ENCODE measurements at places on chromosomes 12 and 14. TPM values are rescaled to one million over a fixed set of nuclear protein-coding genes. Genes with fewer than 3 reads are reported as not detected.
A peak's percentile ranks its signal among the peaks of the same experiment; 100 is the strongest.

- peak; percentile 50 for DNase-seq
These were observed 26.2 kb upstream of the CHPT1 start for GRCh38 chr12:101671157-101671791.

DNA sequence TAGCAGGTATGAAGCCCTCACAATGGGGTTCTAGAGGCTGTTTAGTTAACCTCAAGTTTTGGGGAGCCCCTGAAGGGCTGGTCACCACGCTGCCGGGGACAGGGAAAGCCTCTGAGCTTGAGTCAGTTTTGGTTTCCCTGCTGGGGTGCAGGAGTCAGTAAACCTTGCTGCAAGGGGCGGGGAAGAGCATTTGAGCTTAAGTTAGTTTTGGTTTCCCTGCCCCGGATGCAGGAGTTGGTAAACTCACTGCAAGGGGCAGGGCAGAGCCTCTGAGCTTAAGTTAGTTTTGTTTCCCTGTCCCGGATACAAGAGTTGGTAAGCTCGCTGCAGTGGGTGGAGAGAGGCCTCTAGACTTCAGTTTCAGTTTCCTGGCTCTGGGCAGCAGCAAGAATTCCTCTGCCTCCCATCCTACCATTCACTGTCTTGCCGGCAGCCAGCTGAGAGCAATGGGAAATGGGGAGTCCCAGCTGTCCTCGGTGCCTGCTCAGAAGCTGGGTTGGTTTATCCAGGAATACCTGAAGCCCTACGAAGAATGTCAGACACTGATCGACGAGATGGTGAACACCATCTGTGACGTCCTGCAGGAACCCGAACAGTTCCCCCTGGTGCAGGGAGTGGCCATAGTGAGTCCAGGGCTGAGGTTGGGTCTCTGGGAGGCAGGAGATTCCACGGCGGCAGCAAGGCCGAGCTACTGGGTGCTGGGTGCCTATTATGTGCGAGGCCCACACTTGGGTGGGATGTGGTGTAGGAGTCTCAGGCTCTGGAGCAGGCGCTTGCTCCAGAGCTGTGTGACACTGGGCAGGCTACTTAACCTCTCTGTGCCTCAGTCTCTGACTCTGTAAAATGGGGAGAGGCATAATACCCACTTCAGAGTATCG is at the start of gene OAS2:
Gene OAS2, plus strand, starts transcription at position 357 of the 878 bp plus-strand sequence. Its CDS starts 90 bp downstream, at position 447.
- peak; percentile 78 for DNase-seq

CLEC2D gene
- total RNA-seq = 32.6 TPM

DBX2 gene
- total RNA-seq = 0.73 TPM

- DNase-seq = no peak
These were observed 40.7 kb downstream of the PPFIBP1 start for GRCh38 chr12:27564612-27565213.

- no peak for DNase-seq
These were observed 17.6 kb upstream of the BCL11B start for GRCh38 chr14:99289394-99290189.

NXPH4 gene
- total RNA-seq = not detected

KRT4 gene
- total RNA-seq = 0.81 TPM

- no peak for DNase-seq
These were observed 42.9 kb downstream of the DUSP6 start for GRCh38 chr12:89309440-89309802.

DNA sequence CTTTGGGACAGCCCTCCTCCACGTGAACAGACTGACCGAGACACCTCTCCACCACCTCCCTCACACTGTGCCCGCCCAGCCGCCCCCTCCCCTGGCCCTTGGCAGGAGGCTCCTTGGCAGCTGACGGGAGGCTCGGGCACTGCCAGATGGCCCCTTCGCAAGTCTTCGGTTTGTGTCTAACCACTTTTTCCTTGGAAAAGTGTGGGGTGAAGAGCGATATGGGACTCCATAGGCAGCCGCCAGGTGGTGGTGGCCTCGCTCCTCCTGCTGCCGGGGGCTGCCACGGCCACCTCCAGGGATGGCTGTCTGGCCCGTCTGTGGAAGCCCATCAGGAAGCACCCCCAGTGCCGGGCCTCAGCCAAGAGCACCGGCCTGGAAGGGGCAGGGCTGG is 58.7 kb downstream of the LRCOL1 start:
- DNase-seq = no peak

KRT73 gene
- total RNA-seq = not detected

DNA sequence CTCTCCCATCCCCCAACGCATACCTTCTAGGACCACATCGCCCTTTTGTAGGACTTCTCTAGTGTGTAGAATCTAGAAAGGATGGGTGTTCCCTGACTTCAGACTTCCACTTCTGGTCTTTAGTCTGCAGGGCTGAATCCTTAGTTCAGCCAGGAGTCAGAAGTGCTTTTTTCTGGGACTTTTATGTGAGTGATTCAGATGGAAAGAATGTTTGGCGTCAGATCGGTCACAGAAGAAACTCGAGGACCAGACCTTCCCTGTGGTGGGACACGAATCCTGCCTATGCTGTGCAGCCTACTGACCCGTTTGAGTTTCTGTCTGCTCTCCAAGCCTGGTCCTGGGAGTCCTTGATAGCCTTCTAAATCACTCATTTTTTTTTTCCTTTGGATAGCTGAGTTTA is 165.4 kb upstream of the SSTR1 start:
- DNase-seq = peak; percentile 44

DNA sequence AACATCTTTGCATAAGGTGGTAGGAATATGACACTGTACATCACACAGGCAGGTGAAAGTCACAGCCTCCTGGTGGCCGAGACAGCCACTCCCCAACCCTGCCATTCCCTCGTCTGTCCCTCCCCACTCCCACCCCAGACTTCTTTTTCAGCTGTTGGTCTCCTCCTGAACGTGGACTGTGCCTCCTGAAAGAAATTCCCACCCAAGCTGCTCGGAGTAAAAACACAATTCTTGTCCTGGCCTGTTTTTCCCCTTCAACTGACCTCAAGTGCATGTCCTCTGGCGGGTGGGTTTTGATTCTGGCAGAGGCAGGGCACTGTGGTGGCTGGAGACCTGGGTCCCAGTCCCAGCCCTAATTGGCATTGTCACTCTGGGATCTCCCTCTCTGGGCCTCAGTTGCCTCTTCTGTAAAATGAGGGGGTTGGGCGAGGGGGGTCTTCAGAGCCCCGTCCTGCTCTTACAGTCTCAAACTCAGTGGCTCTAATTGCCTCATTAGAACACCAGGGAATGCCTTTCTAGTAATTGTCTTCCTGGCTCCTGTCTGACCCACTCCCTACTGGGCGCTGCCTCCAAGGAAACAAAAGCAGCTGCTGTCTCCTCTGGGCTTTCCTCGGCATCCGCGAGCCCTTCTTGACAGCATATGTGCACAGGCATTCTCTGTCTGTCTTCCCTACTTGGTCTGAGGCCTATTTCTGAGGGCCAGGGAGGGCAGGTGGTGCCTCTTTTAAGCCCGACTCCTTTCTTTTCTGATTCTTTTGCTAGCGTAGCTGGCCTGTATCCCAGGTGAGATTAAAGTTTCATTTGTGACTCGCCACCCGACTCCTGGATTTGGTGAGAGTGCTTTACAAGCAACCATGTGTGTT is 186.6 kb upstream of the RMST start:
- no peak for DNase-seq

DNA sequence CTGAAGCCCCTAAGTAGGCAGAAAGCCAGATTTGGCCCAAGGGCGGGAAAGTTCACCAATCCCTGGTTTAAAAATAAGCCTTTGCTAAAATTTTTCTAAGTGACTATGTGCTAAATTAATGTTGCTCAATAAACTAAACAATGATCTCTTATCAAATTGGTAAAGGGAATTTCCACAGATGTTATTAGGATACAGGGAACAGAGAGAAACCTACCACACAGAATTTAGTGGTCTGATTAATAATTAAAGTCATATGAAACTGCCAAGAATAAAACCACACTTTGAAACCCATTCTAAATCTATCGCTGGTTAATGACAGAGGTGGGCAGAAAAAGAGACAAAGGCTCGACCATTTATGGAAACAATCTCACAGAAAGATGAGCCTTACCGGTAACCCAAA is 22.0 kb downstream of the ANAPC5 start:
- no peak for DNase-seq

- DNase-seq = no peak
These were observed 13.1 kb downstream of the CBX5 start for GRCh38 chr12:54266852-54267251.

DNA sequence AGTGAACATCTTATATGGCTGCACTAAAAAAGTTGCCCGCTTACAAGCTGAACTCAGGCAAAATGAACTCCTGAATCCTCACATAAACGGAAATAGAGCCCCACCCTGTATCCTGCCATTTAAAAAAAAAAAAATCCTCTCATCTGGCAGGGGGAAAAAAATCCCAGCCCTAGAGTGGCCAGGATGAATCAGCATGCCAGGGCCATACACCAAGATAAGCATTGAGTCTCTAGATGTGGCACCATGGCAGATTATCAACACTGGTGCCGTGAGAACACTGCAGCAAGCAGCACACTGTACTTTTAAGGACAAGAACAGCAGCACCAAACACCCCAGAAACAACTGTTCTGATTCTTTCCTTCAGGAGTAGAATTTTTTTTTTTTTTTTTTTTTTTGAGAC is 65.5 kb downstream of the RASSF3 start:
- no peak for DNase-seq

- no peak for DNase-seq
These were observed 195.2 kb upstream of the PRMT8 start for GRCh38 chr12:3295646-3296408.

ITPR2 gene
- 35.2 TPM for total RNA-seq

CD69 gene
- total RNA-seq = 10.7 TPM

DNA sequence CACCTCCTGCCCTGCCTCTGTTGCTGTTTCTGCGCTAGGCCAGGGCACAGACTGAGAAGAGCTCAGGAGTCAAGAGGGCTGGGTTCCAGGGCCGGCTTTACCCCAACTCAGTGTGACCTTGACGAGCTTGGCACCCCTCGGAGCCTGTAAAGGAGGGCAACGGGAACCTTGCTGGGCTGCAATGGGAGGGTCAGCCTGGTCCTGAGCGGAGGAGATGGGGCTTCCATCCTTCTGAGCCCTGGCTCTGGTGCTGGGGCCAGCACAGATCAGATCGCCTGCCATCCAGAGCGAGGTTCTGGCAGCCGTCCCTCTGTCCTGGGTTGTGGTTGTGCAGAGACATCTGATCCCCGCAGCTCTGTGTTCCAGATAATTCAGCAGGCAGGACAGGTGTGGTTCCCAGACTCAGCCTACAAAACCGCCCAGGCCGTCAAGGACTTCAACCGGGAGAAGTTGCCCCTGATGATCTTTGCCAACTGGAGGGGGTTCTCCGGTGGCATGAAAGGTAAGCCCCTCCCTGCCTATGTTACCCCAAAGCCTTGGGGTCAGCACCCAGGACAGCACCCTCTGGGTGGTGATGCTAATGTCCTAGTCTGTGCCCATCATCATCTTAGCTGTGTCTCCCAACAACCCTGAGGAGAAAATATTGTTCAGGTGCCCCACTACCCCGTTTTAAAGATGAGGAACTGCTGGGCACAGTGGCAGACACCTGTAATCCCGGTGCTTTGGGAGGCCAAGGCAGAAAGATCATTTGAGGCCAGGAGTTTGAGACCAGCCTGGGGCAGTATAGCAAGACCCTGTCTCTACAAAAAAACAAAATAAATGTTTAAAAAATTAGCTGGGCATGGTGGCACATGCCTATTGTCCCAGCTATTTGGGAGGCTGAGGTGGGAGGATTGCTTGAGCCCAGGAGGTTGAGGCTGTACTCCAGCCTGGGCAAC is 50.2 kb downstream of the FOXN4 start:
- no peak for DNase-seq

GRCh38 chr14:87615047-87615446 is 377.9 kb downstream of the GALC start:
- no peak for DNase-seq

- no peak for DNase-seq
These were observed 5.4 kb downstream of the TXNRD1 start for GRCh38 chr12:104220931-104221330.

- no peak for DNase-seq
These were observed 185.1 kb upstream of the VASH1 start for GRCh38 chr14:76576047-76576741.

GRCh38 chr14:59675394-59675793 is 98.8 kb upstream of the CCDC175 start:
- no peak for DNase-seq

DNA sequence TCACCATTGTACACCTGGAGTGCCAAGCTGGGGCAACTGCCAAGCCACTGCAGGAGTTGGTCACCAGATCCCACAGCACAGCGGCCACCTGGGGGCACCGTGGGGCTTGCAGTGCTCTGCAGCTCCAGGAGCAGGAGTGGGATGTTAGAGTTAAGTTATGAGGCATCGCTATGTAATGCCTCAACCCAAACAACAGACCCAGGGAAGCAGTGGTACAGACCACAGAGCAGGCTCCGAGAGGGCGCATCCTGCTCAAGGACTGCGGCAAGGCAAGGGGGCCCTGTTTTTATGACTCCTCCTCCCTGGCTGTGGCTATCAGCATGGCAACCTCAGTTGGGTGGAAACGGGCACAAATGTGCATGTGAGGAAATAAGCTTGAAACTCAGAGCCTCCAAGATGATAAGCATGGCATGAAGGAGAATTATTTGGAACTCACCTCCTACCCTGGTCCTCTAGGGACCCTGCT is 63.1 kb downstream of the ARL6IP4 start:
- DNase-seq = peak; percentile 90

GRCh38 chr14:83147006-83147405 is 1613.4 kb upstream of the SEL1L start:
- no peak for DNase-seq

DNA sequence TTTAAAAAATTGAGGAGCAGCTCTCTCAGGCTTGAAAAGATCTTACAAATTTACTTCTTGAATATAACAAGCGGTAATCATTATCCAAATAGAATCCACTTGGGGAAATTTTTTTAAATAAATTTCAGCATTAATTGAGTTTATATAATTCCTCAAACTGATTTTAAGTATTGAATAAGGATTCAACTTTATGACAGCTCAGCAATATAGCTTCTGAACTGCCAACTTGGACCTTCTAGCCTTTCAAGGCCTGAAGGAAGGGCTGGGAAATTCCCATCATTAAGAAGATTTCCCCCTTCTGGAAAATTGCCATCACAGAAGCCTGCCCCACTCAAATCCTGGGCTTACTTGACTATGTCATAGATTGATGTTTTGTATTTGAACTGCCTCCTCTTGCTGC is 57.5 kb upstream of the GARIN2 start:
- DNase-seq = no peak

DNA sequence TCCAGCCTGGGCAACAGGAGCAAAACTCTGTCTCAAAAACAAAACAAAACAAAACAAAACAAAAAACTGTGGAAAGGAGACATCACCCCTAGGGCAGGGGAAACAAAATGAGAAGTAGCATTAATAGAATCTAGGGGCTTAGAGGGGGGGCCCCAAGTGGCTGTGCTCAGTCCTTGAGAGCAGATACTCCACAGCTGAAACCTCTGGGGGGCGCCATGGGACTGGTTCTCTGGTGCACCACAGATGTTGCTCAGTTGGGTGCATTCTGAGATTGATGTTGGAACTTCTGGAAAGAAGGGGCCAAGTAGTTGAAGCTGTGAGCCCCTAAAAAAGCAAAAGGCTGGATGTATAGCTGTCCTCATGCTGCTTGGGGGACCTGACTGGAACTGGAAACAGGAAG is 11.8 kb upstream of the SYNE2 start:
- DNase-seq = no peak

AACS gene
- 31.4 TPM for total RNA-seq

OGFOD2 gene
- total RNA-seq = 24.5 TPM

Data from ureter (tissue), 1 donor.